NCI-H226 (cell line): ENCODE measurements at places on chromosomes 3 and 15.

GRCh38 chr3:177471733-177472480 lies 274.6 kb upstream of the TBL1XR1 start:
- no peak for DNase-seq

GRCh38 chr3:155995525-155996370 lies 124.6 kb upstream of the KCNAB1 start:
- peak; percentile 8 for DNase-seq

GRCh38 chr15:88390164-88390901 lies 76.9 kb downstream of the MRPL46 start:
- no peak for DNase-seq

DNA sequence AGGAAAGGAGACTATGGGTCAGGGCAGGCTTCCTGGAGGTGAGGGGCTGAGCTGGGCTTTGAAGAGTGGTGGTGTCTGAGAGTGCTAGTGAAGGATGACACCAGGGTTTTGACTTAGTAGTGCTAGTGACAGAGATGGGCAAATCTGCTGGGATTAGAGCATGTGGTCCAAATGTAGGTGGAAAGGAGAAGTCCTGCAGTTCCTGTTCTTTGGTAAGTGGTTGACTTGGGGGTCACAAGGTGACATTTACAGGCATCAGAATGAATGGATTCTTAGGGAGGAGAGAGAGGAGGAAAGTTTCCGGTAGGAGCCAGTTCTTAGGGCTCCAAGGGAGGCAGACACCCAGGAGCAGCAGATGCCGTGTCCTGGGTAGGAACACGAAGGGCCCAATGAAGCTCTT lies 796 bp upstream of the DOCK3 start:
- no peak for DNase-seq

- DNase-seq, result no peak
Measured at GRCh38 chr3:74465715-74466410, 148.6 kb downstream of the CNTN3 start.

- peak; percentile 73 for DNase-seq
Measured at GRCh38 chr3:129121792-129122411, at the start of gene RAB43. Gene RAB43 (minus strand): TSS chr3:129121804. CDS start chr3:129121489, 315 bp downstream.

- no peak for DNase-seq
Measured at GRCh38 chr3:61559136-61559731, 2.1 kb upstream of the PTPRG start.

GRCh38 chr15:85475317-85475701 lies 94.9 kb downstream of the AKAP13 start:
- no peak for DNase-seq

- DNase-seq, result no peak
Measured at GRCh38 chr15:63991706-63992105, 54.6 kb downstream of the DAPK2 start.

DNA sequence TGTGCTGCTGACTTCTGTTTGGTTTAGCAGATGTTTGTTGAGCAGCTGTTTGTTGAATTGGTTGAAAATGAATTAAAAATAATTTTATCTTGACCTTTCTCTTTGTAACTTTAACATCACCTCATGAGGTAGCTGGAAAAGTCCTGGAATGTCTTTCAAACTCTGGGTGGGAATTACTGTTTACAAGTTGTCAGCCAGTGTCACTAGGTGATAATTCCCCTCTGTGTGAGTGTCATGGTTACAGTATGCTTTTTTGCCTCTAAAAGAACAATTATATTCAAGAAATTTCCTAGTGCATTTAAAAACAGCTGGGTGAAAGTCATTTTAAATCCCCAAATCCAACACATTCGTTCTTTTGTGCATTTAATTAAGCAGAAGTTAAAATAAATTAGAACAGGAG lies 113.2 kb downstream of the PTPRG start:
- no peak for DNase-seq

DNA sequence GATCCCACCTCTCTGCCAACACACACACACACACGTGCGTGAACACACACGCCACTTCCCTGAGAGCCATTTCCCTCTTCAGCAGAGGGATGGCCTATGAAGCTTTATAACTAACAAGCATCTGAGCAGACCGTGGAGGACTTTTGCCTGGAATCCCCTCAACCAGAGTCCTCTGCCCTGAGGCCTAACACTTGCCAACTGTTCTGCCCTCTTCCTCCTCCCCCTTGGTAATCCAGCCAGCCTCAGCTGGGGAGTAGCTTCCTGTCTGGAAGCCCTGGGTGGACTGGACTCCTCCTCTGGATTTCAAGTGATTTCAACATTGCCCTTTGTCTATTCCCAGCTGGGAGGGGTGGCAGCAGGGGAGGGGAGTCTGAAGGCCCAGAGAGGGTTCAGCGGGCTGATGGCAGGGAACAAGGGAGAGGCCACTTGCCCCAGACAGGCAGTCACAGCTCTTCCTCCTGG lies 68.4 kb upstream of the HACD2 start:
- peak; percentile 79 for DNase-seq

DNA sequence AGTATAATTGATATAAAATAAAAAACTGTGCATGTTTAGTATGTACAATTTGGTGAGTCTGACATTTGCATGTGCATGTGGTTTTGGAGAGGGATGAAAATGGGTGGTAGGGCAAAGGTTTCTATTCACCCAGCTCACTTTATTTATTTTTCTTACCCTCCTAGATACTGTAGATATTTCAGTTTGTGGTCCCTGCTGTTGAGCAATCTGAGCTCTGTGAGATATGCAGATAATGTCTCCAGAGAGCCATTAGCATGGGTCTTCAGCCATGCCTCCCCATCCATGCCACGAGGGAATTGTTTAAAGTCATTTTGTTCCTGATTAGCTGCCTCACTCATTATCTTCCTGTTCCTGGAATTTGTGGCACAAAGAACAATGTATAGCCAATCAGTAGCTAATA lies 44.4 kb upstream of the B3GALNT1 start:
- DNase-seq, result no peak

DNA sequence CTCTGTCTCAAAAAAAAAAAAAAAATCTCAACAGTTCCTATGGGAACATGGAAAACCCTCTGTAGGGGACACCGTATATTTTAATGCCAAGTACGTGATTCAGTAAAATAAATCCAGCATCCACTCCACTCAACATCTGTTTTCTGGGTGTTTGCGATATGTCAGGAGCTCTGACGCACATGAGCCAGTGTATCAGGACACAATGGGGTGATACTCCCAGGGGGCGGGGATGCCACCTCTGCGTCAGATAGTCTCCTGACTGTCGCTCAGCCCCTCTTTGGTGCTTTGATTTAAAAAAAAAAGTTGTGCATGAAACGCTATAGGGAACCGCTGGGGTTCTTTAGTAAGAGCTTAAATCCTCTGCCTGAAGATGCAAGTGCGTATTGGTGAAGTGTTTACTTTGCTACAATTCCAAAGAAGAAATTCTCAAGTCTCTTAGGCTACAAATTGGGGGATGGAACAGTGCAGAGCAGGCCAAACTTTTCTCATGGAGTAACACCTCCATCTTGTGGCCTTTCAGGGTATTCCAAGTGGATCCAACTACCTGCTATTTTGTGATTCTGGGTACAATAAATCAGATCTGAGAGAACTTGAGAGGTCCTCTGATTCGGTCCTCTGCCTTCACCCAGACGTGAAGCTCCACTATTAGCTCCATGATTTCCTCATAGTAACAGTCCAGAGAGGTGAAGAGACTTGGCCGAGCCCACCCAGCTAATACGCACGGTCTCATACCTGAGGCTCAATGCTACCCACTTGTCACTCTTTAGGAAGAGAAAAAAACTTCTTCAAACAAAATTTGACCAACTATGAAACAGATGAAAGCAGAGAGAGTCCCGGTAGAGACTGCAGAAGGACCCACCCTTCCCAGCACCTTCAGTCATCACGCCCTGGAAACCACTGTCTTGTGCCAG lies 9.3 kb upstream of the NR2E3 start:
- DNase-seq, result peak; percentile 62

DNA sequence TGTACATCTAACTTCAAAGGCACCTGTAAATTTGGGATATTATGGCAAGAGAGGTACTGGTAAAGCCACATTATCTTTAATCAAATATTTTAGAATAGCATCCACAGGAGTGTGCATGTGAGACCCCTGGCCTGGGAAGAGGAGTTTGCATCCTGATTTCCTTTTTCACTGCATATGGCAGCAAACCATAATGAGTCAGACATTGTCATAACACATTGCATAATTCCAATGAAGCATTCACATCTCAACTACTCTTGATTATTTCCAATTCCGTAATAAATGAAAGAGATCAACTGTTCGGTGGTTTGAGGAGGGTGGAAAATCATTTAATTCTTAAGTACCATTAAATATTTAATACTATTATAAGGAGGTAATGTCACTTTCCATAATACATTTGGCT lies 215.0 kb downstream of the MECOM start:
- DNase-seq, result peak; percentile 9

- DNase-seq, result no peak
Measured at GRCh38 chr3:143294188-143294587, 174.6 kb downstream of the CHST2 start.

DNA sequence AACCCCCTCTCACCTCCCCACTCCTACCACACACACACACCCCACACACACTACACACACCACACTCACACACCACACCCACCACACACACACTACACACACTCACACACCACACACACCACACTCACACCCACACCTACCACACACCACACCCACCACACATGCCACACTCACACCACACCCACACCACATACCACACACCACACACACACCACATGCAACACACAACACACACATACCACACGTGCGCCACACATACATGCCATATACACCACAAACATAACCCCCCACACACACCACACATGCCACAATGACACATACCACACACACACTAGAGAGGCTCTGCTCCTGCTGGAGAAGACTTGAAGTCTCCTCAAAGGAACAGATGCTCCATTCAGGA lies 5.9 kb upstream of the ITPKA start:
- DNase-seq, result no peak

GRCh38 chr3:59286791-59287531 lies 237.1 kb upstream of the CFAP20DC start:
- peak; percentile 58 for DNase-seq

GRCh38 chr3:153026026-153026425 lies 136.0 kb upstream of the RAP2B start:
- no peak for DNase-seq

DNA sequence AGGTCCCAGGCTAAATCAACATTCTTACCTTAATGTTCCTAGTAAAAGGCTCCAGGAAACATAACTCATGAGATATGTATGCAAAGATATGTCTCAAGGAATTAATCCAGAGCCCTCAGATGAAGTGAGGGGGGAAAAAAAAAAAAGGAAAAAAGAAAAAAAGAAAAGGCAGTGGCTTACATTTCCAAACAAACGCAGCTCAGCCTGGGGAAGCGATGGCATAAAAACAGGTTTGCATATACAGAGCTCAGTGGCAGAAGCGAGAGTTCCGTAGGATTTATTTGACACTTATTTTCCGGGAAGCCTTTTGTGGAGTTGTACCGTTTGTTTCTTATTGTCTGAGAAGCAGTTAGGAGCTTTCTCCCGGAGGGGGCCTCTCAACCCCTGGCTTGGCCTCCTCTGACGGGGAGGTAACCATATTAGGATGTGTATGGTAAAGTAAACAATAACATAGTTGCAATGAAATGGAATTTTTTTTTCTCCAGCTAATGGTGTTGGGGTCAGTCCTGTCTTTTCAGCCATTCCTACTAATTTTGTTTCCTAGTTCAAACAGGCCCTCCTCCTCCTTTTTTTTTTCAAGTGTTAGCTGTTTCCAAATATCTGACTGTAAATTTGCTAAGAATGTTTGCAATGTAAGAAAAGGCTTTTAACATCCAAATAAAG lies 338.6 kb downstream of the FOXP1 start:
- DNase-seq, result no peak

DNA sequence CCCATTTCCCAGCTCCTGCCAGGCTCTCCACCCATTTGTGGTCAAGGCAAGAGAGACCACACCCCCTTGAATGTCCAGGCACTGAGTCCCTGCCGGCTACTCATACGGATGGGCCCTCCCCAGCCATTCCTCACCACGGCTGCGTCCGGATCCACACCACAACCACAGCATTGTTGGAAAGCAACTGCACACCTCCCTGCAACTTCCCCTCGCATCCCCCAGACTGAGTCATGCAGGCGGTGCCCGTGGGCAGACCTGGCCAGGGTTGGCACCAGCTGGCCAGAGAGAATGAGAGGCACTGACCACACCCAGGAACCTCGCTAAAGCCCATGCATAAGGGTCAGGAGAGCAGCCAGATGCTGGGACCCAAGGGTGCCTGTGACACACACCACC lies 30.5 kb downstream of the LOXL1 start:
- peak; percentile 100 for DNase-seq

DNA sequence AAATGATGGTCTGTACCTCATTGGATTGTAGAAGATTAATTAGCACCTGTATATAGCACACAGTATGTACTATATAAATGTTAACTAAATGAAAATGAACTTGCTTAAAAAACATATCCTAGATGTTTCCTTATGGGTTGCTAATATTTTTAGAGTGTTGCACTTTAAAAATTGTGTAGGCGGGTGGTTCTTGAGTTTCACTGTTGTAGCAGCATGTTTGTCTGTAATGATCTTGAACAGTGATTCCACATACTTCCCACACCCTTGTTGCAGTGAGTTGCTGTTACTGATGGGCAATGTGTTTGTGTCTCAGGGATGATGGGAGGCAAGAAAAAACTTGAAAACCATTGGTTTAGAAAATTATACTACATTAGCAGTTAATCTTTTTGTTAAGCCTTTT lies 22.0 kb downstream of the USP3 start:
- no peak for DNase-seq

GRCh38 chr15:56261854-56262509 lies 18.3 kb upstream of the RFX7 start:
- DNase-seq, result peak; percentile 72
